ENCODE measurements at places on chromosomes 11 and 22.

DNA sequence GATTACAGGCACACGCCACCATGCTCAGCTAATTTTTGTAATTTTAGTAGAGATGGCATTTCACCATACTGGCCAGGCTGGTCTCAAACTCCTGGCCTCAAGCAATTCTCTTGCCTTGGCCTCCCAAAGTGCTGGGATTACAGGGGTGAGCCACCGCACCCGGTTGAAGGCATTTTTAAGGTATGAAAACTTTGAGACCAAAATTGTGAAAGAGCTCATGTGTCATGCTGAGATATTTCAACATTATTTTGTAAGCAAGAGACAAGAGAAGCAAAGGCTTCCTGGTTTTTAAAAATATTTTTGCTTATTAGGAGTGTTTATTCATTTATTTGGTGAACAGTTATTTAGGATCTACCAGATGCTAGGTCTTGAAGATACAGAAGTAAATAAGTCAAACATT lies 6.8 kb downstream of the NHERF4 start:
- DNase-seq: no peak

- DNase-seq: no peak
These were observed 11.9 kb upstream of the ISX start for GRCh38 chr22:35054064-35054463.

GRCh38 chr11:94544646-94545263 lies 1.0 kb downstream of the FUT4 start:
- no peak for DNase-seq

DNA sequence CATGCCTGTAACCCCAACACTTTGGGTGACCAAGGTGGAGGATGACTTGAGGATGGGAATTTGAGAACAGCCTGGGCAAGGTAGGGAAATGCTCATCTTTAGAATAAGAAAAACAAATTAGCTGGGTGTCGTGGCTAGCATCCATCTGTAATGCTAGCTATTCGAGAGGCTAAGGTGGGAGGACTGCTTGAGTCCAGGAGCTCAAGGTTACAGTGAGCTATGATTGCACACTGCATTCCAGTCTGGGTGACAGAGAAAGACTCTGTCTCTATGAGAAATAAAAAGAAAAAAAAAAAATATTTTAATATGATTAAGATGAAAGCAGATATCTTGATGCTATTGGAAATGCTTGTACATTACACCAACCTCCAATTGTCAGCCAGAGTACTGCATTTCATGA lies 28.6 kb upstream of the DDX10 start:
- no peak for DNase-seq

DNA sequence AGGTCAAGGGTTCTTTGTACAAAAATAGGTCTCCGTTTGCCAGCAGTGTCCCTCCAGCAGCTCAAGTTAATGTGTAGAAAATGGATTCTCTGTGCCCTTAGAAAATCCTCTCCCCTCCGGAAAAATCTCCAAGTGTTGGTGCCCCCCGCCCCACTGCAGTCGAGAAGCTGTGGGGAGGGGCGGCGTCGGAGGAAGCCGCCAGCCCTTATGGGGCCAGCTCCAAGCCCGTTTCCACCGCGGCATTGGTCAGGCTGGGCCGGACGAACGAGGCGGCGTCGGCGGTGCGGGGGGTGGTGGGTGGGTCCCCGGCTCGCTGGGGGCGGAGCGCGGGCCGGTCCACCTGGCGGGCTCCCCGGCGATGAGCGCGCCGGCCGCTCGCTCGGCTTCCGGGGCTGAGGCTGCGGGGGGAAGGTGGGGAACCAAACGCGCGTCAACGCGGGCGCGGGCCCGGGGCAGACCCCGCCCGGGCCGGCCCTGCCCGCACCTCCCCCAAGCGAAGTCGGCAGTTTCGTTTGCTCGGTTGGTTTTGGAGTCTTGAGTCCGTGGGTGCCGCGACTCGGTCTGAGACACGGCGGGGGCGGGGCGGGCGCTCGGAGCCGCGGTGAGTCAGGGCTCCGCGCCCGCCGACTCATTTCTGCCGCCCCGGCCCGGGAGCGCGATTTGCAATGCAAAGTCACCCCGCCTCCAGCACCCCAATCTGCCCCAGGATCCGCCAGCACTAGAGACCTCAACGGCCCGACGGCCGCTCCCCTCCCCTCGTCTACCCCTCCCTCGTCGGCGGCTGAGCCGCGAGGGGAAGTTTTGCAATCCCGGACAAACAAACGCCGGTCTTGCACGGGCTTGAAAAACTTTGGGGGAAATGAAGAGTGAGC lies 1.4 kb downstream of the ASCL2 start:
- no peak for DNase-seq

- DNase-seq: no peak
These were observed 2.9 kb upstream of the FZD4 start for GRCh38 chr11:86957976-86958646.

- DNase-seq: no peak
These were observed 27.3 kb downstream of the NTM start for GRCh38 chr11:131397675-131398074.

- DNase-seq: no peak
These were observed 15.3 kb downstream of the RTCB start for GRCh38 chr22:32396746-32397145.

GRCh38 chr11:92915551-92915950 lies 53.9 kb upstream of the MTNR1B start:
- DNase-seq: no peak

DNA sequence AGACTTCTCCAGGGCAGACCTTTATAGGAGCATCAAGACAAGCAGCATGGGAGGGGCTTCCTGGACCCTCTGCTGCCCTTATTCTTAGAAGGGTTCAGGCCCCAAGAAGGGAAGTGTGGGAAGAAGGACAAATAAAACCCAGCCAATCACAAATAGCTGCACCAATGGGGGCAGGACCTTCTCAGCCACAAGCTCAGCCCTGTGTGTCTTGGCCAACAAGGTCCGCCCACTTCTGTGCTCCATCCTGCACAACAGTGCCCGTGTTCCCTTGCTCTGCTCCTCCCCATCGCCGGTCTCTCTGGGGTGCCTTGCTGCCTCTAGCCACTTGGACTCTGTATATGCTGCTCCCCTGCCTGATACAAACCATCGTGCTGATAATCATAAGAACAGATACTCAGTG lies 86.1 kb downstream of the NAT10 start:
- no peak for DNase-seq

DNA sequence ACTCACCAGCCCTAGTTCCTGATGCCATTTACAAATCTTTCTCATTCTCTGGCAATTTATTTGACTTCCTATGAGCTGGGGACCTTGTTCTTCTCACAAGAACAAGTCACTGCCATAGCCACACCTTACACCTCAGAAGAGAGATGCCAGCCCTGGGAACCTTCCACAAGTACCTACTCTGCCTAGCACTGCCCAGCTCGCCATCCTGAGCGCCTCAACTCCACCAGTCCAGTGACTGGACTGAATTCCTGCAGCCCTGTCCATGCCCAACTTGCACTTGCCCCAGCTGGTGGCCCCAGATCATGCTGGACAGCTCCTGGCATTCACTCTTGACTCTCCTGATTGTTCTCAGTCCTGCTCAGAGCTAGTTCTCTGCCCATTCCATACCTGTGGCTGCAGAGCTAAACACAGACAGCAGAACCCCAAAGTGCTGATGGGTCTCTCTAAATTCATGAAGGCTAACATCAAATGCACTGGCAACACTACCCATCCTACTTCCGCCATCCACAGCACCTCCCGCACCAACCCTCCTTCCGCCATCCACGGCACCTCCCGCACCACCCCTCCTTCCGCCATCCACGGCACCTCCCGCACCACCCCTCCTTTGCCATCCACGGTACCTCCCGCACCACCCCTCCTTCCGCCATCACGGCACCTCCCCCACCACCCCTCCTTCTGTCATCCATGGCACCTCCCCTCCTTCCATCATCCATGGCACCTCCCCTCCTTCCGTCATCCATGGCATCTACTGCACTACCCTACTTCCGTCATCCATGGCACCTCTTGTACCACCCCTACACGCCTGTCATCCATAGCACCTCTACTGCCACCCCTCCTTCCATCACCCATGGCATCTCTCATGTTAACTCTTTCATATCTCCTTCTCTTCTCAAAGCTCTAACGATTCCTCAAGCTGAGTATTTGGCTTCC lies 23.6 kb upstream of the SLC25A1 start:
- no peak for DNase-seq

DNA sequence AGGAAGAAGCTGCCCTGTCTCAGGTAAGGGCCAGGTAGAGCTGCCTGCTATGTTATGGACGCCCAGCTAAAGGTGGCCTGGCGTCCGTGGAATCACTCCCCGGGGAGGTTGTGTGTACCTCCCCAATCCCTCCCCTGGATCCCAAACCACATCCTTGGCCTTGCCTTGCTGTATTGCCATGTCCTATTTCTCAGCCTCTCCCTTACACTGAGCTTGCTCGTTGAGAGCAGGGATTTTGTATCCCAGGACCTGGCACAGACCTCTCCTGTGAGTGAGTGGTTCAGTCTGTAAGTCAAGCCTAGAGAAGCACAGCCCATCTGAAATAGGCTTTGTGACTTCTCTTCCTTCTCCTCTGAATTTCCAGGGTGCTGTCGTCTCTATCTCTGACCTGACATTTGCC lies 53.9 kb downstream of the TRAF6 start:
- DNase-seq: no peak

DNA sequence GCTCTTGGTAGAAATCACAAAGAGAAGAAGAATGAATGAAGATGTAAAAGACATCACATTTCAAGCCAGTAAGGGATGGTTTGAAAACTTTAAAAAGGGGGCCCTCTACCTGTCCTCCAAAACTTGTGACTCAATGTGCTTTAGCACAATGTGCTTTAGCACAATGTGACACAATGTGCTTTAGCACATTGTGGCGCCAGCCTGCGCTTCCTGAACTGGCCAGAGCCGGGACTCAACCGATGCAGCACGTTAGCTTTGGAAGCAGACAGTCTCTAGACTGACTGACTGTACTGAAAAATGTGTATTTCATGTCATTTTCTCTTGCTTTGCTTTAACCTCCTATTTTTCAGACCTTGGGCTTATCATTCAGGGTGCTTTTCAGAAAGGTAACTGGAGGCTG lies 63.5 kb downstream of the FAM83F start:
- DNase-seq: no peak

DNA sequence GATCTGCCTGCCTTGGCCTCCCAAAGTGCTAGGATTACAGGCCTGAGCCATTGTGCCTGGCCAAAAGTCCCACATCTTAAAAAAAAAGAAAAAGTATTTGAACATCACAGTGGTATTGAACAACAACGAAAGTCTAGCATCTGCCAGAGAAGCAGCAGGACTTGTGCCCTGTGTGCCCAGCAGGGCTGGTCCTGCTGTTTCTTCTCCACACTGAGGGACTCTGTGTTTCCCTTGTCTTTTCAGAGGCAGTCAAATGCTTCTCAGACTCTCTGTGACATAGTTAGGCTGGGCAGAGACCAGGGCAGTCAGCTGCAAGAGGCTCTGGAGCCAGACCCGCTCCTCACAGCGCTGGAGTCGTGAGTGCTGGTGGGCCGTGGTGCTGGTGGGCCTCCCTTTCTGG lies 56.2 kb downstream of the SBF1 start:
- no peak for DNase-seq

GRCh38 chr22:50357222-50357621 lies 14.1 kb downstream of the PPP6R2 start:
- no peak for DNase-seq

- DNase-seq: no peak
These were observed 3.9 kb downstream of the MAML2 start for GRCh38 chr11:96338910-96339705.

DNA sequence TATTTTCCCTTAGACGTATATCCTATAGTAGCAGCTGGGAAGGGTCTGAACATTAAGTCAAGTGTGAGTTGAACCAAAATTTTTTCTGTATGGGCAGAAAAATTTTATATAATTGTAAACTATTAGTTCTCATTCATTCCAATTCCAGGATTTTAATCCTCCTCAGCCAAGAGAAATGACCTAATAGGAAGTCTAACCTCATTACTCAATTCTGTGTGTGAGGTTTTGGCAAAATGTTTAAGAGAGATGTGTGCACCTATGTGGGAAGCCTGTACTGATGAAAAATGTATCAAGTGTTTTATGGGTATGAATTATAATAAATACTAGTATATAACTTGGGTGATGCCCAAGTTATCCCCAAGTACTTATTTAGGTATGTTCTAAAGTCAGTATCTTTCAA lies 311.6 kb upstream of the PITPNB start:
- no peak for DNase-seq

DNA sequence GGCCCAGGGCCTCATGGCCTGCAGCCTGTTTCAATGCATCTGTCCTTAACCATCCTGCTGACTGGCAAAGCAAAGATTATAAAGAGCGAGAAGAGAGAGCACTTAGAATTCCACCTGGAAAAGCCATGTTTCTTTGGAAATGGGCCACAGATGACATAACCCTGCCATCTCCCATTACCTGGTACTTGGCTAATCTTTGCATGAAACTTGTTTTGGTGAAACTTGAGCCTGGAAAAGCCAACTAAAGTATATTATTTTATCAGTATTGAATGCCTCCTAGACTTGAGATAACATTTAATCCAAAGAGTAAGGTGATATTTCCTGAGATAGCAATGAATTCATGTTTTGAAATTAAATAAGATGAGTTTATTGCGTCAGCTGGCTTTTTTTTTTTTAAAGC lies 72.6 kb downstream of the NAV2 start:
- DNase-seq: no peak

- no peak for DNase-seq
These were observed 42.2 kb upstream of the CCDC134 start for GRCh38 chr22:41758231-41758630.

DNA sequence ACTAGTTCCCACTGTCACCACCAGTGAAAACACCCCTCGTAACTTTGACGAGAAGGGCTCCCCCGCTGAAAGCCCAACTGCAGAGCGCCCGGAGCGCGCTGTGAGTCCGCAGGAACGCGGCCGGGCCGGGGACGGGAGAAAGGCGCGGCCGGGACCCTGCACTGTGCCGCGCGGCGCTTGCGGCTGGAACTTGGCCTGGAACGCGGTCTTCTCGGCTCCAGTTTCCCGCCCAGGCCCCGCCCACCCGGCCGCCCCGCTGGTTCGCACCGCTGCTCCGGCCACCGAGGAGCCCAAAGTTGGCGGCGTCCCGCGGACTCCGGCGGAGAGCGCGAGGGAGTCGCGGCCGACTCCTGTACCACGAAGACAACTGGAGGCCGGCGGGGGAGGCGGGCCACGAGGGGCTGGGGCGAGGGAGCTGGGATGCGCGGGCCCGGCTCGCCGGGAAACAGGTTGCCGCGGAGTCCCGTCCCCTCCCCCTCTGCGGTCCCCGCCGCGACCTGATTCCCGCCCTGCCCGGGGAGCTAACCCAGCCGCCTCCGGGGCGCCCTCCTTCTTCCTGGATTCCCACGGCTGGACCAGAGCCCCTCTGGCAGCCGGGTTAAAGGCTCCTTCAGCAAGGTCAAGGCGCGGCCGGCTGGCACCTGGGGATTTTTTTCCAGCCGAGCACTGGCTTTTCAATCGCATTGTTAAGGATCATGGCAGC lies 3.4 kb downstream of the TENM4 start:
- DNase-seq: no peak

Data from NCI-H1694 (cell line).